ENCODE measurements at places on chromosomes 11 and 22. TPM values are rescaled to one million over a fixed set of nuclear protein-coding genes. Genes with fewer than 3 reads are reported as not detected.

- no peak for DNase-seq
These were observed 583 bp upstream of the RRAS2 start for GRCh38 chr11:14359501-14360031.

CTTN gene
- 114 TPM for total RNA-seq

GGT5 gene
- total RNA-seq = 0.69 TPM

A4GALT gene
- not detected for total RNA-seq

LUZP2 gene
- not detected for total RNA-seq
